Myocyte (in vitro differentiated cells): ENCODE measurements at places on chromosomes 2 and 18. TPM values are rescaled to one million over a fixed set of nuclear protein-coding genes. Genes with fewer than 3 reads are reported as not detected.

Gene ATP6V1B1
- 1.7 and 3.8 TPM in 2 replicates for total RNA-seq

Gene ARHGAP28
- 14.7 and 17.8 TPM in 2 replicates for total RNA-seq

Gene BMP10
- total RNA-seq = 0.11 TPM in 1 of 2 replicates, not detected in the other

Gene ABCG8
- not detected in 2 replicates for total RNA-seq

Gene MEP1B
- total RNA-seq = 0.08 TPM in 1 of 2 replicates, not detected in the other
